Endodermal cell (in vitro differentiated cells): ENCODE measurements at places on chromosomes 6 and 20. TPM values are rescaled to one million over a fixed set of nuclear protein-coding genes. Genes with fewer than 3 reads are reported as not detected.

The TSPYL1 gene
- 78.8 and 80.6 TPM in 2 replicates for total RNA-seq

DNA sequence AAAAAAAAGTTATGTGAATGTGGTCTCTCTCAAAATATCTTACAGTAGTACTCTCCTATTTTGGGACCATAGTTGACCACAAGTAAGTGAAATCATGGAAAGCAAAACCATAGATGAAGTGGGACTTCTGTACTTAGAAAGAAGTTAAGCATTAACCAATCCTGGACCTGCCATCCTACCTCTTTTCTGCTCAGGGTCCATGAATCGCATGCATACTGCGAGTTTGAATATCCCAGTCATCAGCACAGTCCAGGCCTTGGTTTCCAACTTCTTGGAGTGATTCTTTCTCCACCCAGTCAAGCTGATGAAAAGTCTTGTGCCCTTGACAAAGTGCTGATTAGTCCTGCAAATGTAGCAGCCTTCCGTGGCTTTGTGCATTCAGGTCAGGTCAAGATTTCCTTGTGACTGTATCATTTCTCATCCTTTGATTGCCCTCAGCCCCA is 46.0 kb downstream of the RNF217 start:
- no peak overlapping the region for H3K4me3 ChIP-seq
- H3K4me1 ChIP-seq = no peaks in the 10 kb centered on the region
- no peaks in the 10 kb centered on the region for H3K27me3 ChIP-seq
- no peak for DNase-seq

The LY86 gene
- total RNA-seq = not detected in 2 replicates

- peaks cover 57% of the 10 kb centered on the region for H3K36me3 ChIP-seq
- no peak overlapping the region for H3K27ac ChIP-seq
- no peak overlapping the region for H3K4me3 ChIP-seq
- no peak for DNase-seq
- H3K27me3 ChIP-seq = no peaks in the 10 kb centered on the region
- H3K4me1 ChIP-seq = no peaks in the 10 kb centered on the region
Measured at GRCh38 chr20:3318226-3318884, 79.4 kb upstream of the SLC4A11 start.

DNA sequence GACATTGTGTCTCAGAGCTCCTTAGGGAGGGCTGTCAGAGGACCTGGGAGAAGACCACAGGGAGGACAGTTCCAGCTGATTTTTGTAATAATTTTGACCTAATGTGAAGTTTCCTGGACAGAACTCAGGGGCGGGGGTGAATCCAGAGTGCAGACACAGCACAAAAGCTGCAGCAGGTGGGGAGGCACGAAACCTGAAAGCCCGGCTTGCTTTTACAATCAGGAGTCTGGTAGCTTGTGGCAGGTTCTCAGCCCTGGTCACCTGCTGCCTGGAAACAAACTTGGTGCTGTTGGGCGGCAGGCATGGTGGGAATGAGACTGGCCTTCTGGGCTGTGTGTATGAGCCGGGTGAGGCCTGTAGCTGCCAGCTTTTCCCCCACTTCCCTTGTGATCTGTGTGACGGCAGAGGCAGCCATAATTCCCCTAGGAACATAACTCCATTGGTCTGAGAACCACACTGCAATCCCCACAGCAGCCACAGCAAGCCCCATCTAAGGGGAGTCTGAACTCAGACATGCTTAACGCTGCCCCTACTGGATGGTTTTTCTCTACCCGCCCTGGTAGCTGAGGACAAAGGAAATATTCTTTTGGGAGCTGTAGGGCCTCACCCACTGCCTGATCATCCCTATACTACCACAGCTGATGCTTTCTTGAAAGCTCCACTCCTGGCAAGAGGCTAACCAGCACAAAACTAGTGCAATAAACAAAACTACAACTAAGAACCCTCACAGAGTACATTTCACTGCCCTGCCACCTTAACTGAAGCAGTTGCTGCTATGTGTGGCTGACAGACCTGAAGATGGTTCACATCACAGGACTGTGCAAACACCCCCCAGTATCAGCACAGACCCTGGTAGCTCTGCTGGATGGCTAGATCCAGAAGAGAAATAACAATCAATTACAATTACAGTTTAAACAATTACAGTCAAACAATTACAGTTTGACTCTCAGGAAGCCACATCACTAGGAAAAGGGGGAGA is 1055.1 kb upstream of the GJE1 start:
- H3K27ac ChIP-seq = no peak overlapping the region
- no peaks in the 10 kb centered on the region for H3K4me1 ChIP-seq
- peak; percentile 80 for DNase-seq
- no peaks in the 10 kb centered on the region for H3K36me3 ChIP-seq
- no peaks in the 10 kb centered on the region for H3K27me3 ChIP-seq
- no peak overlapping the region for H3K4me3 ChIP-seq
